ENCODE measurements at places on chromosomes 4 and X. TPM values are rescaled to one million over a fixed set of nuclear protein-coding genes. Genes with fewer than 3 reads are reported as not detected.

GRCh38 chr4:17867276-17867675, 56.5 kb downstream of the NCAPG start:
- no peaks in the 10 kb centered on the region for H3K27me3 ChIP-seq
- H3K36me3 ChIP-seq = no peaks in the 10 kb centered on the region
- H3K4me3 ChIP-seq = no peak overlapping the region
- H3K4me1 ChIP-seq = no peaks in the 10 kb centered on the region

DNA sequence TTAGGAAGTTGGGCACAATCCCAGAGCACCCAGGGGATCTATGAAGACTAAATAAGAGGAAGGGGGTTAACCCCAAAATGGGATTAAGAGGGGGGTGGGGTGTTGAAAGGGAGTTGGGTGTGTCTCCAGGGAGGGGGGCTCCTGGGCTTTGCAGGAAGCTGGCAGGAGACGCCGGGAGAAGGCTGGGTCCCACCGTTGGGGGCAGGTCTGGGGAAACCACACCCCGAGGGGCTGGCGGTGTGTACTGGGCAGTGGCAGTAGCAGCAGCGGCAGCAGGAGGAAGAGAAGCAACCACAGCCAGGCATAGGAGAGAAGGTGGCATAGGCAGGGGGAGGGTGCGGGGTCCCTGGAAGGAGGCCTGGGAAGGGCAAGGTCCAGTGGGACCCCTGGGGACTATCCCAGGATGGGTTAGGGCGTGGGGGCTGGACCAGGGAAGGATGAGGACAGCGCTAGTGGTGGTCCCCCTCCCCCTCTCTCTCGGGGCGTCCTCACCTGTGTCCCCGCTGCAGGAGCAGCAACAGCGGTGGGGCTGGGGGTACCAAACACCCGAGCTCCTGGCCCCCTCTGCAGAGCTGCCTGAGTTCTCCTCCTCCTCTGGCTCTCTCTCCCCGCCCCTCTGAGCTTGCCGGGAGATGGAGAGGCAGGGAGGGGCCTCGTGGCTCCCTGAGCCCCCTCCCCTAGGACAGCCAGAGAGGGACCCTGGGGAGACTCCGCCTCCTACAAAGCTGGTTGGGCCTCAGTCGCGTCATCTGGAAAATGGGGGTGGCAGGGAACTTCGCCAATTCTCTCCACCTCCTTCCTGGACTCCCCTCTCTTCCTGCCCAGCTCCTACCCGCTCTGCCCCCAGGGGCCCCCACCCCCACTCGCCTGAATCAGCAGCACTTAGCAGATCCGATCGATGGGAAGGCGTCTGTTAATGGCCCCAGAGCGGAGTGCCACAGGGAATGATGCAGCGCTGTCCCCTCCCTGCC, at the start of gene KCND1:
KCND1 (minus strand) TSS at position 596 of the 971 bp plus-strand sequence. CDS start 1,573 bp downstream, outside the sequence.
- H3K27ac ChIP-seq = no peak within 1 kb of the TSS
- DNase-seq = no peak
- H3K4me3 ChIP-seq = peak within 1 kb of the TSS; percentile 30

DNA sequence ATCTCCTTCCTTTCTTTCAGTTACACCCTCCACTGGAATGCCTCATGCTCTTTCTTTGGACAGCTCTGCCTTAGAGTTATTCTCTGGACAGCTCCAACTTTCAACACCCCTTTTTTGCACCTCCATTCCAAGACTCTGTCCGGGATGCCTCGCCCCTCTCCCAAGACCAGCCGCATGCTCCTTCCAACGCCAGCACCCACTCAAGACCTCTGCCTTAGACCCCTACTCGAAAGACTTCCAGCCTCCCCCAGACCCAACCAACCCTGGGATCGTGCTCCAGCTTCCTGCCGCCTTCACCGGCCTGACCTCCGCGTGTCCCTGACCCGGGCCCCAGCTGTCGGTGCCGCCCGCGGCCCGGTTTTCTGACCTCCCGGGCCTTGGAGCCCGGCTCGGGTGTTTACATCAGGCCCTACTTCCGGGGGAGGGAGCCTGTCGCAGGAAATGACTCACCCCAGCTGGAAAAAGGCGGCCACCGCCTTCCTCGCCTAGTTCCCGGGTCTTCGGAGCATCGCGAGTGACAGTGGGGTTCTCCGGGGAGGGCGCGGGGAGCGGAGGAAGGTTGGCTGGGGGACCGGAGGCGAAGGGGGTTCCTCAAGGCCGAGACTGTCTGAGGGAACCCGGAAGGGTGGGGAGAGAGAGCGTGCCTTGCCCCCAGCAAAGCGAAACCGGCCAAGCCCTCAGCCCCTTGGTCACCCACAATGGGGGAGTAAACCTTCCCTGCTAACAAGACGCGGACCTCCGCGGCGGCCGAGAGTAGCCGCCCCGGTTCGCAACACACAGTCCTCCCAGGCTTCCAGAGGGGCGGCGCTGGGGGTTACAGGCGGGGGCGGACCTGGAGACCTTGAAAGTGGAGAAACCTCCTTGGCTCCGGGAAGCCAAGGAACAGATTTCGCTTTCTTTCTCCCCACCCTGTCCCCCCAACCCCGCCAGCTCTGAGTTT, at the start of gene WDR45:
WDR45 (minus strand) TSS at position 399 of the 940 bp plus-strand sequence. CDS start 1,792 bp downstream, outside the sequence.
- no peaks in the 10 kb centered on the region for H3K27me3 ChIP-seq
- DNase-seq = peak; percentile 65
- peak within 1 kb of the TSS; percentile 95 for H3K27ac ChIP-seq
- peak within 1 kb of the TSS; percentile 81 for H3K4me3 ChIP-seq
- peaks cover 16% of the 10 kb centered on the region for H3K36me3 ChIP-seq
- H3K4me1 ChIP-seq = no peaks in the 10 kb centered on the region

DNA sequence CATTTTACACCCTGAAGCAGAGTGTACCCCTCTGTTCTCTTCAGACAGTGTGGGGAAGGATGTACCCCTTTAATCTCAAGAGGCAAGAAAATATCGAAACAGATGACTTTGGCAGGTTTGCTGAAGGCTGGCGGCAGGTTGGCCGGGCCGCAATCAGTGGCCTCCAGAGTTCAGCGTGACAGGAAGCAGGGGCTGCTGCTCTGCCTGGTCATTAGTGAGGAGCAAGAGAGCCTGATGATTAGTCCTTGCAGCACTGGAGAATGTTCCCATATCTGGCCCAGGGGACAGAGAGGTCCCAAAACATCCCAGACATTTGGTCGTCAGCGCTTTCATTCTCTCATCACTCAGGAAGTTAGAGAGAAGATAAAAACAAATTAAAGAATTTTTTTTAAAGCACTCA, 352.8 kb downstream of the SPRY1 start:
- no peak for DNase-seq
- H3K27ac ChIP-seq = no peak overlapping the region
- H3K27me3 ChIP-seq = no peaks in the 10 kb centered on the region
- no peak overlapping the region for H3K4me3 ChIP-seq
- no peaks in the 10 kb centered on the region for H3K36me3 ChIP-seq
- H3K4me1 ChIP-seq = no peaks in the 10 kb centered on the region

DNA sequence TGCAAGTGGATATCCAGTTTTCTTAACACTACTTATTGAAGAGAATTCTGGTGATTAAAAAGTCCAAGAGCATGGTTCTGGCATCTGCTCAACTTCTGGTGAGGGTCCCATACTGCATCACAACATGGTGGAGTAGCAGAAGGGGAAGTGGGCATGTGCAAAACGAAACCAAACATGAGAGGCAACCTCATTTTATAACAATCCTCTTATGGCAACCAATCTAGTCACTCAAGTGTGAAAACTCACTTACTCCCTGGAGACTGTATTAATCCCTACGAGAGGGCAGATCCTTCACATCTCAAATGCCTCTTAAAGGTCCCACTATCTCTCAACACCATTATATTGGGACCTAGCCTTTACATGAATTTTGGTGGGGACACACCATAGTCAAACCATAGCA, 55.4 kb upstream of the TRO start:
- DNase-seq = no peak
- no peak overlapping the region for H3K27ac ChIP-seq
- H3K36me3 ChIP-seq = no peaks in the 10 kb centered on the region

DNA sequence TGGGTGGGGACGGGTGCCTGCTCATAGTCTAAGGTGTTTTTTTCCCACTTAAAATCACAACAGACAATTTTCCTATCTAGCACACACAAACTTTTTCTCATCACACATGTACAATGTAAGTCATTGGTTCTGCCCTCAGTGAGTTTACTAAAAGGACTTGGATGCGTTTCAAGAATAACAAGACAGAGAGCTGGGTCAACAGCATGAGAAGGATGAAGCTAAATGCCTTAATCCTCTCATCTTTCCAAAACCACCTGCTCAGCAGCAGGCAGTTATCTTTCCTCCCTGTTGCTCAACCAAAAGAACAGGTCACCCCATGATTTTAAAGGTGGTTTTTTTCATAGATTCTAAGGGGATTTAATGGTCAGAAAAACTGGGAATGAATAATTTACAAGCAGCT, 40.1 kb downstream of the OFD1 start:
- no peak for DNase-seq
- no peaks in the 10 kb centered on the region for H3K27me3 ChIP-seq
- peaks cover 18% of the 10 kb centered on the region for H3K36me3 ChIP-seq
- H3K4me1 ChIP-seq = no peaks in the 10 kb centered on the region
- H3K4me3 ChIP-seq = no peak overlapping the region
- H3K27ac ChIP-seq = no peak overlapping the region

DNA sequence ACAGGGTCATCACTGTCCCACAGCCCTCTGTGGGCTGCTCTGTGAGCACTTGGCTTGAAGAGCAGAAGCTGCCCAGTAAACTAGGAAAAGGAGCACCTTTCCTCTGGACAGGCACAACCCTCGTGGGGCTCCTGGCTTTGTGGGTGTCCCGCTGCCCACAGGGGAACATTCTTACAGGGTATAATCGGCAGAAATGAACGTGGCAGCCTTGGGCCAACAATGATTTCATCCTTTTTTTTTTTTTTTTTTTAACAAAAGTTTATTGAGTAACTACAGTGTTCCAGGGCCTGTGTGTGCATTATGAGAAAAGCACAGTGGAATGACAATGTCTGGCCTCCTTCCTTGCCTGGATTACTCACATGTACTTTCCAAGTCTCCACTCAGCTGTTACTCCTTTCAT, 197.2 kb downstream of the PDGFC start:
- H3K27ac ChIP-seq = no peak overlapping the region
- no peak overlapping the region for H3K4me3 ChIP-seq
- H3K36me3 ChIP-seq = no peaks in the 10 kb centered on the region
- no peak for DNase-seq

- H3K27me3 ChIP-seq = no peaks in the 10 kb centered on the region
- H3K36me3 ChIP-seq = no peaks in the 10 kb centered on the region
- no peaks in the 10 kb centered on the region for H3K4me1 ChIP-seq
- H3K27ac ChIP-seq = no peak overlapping the region
- no peak for DNase-seq
- no peak overlapping the region for H3K4me3 ChIP-seq
Measured at GRCh38 chr4:147855571-147856009, 123.7 kb downstream of the ARHGAP10 start.

GRCh38 chr4:183637461-183637860, 21.5 kb downstream of the RWDD4 start:
- H3K4me1 ChIP-seq = no peaks in the 10 kb centered on the region
- no peaks in the 10 kb centered on the region for H3K27me3 ChIP-seq
- H3K27ac ChIP-seq = no peak overlapping the region
- no peak for DNase-seq
- H3K36me3 ChIP-seq = no peaks in the 10 kb centered on the region
- H3K4me3 ChIP-seq = no peak overlapping the region

- no peaks in the 10 kb centered on the region for H3K4me1 ChIP-seq
- H3K4me3 ChIP-seq = no peak overlapping the region
- H3K27me3 ChIP-seq = no peaks in the 10 kb centered on the region
- no peaks in the 10 kb centered on the region for H3K36me3 ChIP-seq
Measured at GRCh38 chr4:148238086-148238485, 204.1 kb downstream of the NR3C2 start.

DNA sequence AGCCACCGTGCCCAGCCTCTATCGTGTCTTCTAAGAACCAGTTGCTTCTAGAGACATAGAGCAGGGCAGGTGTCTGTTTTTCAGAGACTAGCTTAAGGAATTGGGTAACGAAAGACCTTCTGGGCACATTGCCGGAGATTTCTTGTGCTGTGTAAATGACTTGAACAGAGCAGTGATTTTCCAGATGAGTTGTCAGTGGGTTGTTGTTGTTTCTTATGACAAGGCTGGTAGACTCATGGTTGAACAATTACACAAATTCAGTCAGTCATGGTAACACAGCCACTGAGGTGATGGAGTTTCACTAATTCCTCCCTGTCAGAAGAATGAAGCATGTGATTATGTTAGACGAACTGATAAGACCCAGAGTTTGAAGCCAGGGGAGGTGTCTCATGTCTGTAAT, 20.5 kb upstream of the DDX3X start:
- no peak for DNase-seq
- H3K36me3 ChIP-seq = no peaks in the 10 kb centered on the region
- no peaks in the 10 kb centered on the region for H3K27me3 ChIP-seq
- H3K4me1 ChIP-seq = no peaks in the 10 kb centered on the region
- no peak overlapping the region for H3K4me3 ChIP-seq
- no peak overlapping the region for H3K27ac ChIP-seq

GRCh38 chrX:71098951-71099506, 3.4 kb downstream of the FOXO4 start:
- no peak overlapping the region for H3K4me3 ChIP-seq
- H3K4me1 ChIP-seq = peaks cover 54% of the 10 kb centered on the region
- peak overlapping the region; percentile 23 for H3K27ac ChIP-seq
- no peaks in the 10 kb centered on the region for H3K36me3 ChIP-seq
- no peak for DNase-seq
- H3K27me3 ChIP-seq = no peaks in the 10 kb centered on the region

The CFAP99 gene
- 0.12 TPM for total RNA-seq

The MAGEE1 gene
- 10.7 TPM for total RNA-seq

The RENBP gene
- total RNA-seq = 27.7 TPM

The RHOH gene
- 250 TPM for total RNA-seq

The CTAG2 gene
- total RNA-seq = not detected

The F9 gene
- total RNA-seq = not detected

The ZNF711 gene
- 1.6 TPM for total RNA-seq

The JADE3 gene
- 0.83 TPM for total RNA-seq

The OFD1 gene
- total RNA-seq = 142 TPM

The CDKL2 gene
- total RNA-seq = 0.34 TPM

The NFKB1 gene
- 147 TPM for total RNA-seq

The BMPR1B gene
- total RNA-seq = not detected

The ARMCX4 gene
- total RNA-seq = 18.1 TPM
